ENCODE measurements at places on chromosomes 2 and 18. TPM values are rescaled to one million over a fixed set of nuclear protein-coding genes. Genes with fewer than 3 reads are reported as not detected.
A peak's percentile ranks its signal among the peaks of the same experiment; 100 is the strongest.

Gene TMEM182
- 3.7 TPM for total RNA-seq

Gene AQP12B
- not detected for total RNA-seq

DNA sequence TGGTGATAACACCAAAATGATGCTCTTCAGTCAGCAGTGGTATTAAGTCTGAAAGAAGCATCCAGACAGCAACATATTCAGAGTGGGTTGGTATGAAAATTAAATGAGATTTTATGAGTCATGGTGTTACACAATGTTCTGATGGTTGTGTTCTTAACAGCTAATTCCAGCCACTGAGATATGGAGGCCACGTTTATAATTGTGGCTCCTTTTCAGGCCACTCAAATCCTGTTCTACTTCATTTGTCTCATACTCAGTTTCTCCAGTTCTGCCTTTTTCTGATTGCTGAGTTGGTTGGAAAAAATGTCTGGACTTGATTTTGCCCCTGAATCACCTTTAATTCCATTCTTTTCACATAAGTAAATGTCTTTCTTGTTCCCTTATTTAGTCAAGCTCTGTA, 162.7 kb upstream of the COL3A1 start:
- no peaks in the 10 kb centered on the region for H3K27me3 ChIP-seq
- no peaks in the 10 kb centered on the region for H3K4me1 ChIP-seq
- no peak for DNase-seq
- H3K4me3 ChIP-seq: no peak overlapping the region

- H3K27me3 ChIP-seq: no peaks in the 10 kb centered on the region
- H3K27ac ChIP-seq: peak overlapping the region; percentile 65
- H3K4me1 ChIP-seq: peaks cover 45% of the 10 kb centered on the region
Measured at GRCh38 chr18:42078711-42079110, 123.7 kb downstream of the PIK3C3 start.

DNA sequence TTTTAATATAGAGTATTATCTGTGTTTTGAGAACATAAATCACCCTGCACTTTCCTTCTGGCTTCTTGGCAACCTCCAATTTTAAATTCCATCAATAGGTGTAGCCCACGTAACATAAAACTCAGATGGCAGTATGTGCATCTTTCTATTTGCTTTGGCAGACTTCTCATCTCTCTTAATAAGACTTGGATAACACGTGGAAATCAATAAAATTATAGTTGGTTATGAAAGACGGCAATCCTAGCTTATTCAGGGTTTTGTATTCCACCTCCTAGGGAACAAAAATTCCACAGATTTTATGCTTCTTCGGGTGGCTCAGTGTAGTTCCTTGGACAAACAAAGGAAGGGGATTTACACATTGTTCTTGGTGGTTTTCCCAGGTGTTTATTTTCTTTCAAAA, 299.3 kb downstream of the RND3 start:
- no peaks in the 10 kb centered on the region for H3K4me1 ChIP-seq
- H3K27me3 ChIP-seq: no peaks in the 10 kb centered on the region
- H3K36me3 ChIP-seq: no peaks in the 10 kb centered on the region
- H3K4me3 ChIP-seq: no peak overlapping the region

DNA sequence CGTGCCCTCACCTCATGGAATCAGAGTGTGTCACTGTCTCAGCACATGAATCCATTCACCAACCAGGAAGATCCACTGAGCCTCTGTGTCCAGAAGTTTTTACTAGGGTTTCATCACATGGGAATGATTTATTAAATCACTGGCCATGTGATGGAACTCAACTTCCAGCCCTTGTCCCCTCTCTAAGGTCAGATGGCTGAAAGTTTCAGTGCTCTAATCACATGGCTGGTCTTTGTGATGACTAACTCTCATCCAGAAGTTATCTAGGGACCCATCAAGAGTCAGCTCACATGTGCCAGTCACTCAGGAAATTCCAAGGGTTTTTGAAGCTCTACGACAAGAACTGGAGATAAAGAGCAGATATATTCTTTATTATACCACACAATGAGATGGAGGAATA, 140.5 kb upstream of the GYPC start:
- H3K27ac ChIP-seq: no peak overlapping the region
- no peaks in the 10 kb centered on the region for H3K36me3 ChIP-seq
- H3K4me1 ChIP-seq: no peaks in the 10 kb centered on the region
- H3K27me3 ChIP-seq: peaks cover 4% of the 10 kb centered on the region

GRCh38 chr2:224333726-224334482, 68.0 kb downstream of the FAM124B start:
- H3K4me3 ChIP-seq: no peak overlapping the region
- no peak for DNase-seq
- H3K4me1 ChIP-seq: no peaks in the 10 kb centered on the region
- no peaks in the 10 kb centered on the region for H3K36me3 ChIP-seq
- H3K27ac ChIP-seq: no peak overlapping the region

DNA sequence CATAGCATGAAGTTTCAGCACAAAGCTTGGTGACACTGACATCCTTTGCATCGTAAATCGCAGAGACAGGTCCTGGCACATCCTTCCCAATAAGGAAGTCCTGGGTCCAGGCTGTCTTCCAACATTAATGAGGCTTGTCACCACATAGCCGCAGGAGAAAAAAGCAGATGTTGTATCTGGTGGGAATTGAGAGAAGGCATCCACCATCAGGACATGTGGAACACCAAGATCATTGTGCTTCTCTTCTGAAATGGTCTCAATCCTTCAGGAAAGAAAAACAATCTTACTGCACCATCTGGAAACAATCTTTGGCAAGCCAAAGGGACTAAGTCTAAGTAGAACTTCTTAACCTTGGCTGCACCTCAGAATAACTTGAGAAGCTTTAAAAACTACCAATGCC, 119.0 kb upstream of the ARHGAP28 start:
- no peaks in the 10 kb centered on the region for H3K27me3 ChIP-seq
- no peak overlapping the region for H3K4me3 ChIP-seq
- H3K36me3 ChIP-seq: no peaks in the 10 kb centered on the region
- DNase-seq: no peak

DNA sequence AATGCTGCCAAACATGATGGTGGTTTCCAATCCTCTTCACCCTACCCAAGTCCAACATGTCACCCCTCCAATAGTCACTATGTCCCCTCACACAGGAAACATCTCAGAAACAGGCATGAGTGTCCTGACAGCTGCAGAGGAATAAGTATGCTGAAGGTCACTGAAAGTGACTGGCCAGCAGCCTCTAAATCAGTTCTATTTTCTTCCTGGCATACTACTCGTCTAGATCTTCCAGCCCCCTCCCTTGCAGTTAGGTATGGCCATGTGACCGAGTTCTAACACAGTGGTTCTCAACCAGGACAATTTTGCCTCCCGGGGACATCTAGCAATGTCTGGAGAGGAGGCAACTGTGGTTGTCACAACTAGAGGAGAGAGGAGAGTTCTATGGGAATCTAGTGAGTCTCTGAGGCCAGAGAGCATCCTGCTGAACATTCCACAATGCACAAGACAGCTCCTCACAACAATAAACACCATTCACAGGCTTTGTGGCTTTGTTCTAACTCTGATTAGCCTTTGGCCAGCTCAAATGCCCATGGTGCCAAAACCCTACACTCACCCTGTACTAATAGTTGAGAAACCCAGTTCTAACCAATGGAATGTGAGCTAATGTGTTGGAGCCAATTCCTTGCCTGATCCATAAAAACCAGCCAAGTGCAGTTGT, 12.6 kb upstream of the ID2 start:
- no peak for DNase-seq
- peaks cover 16% of the 10 kb centered on the region for H3K27me3 ChIP-seq
- no peak overlapping the region for H3K4me3 ChIP-seq

GRCh38 chr18:55658598-55658997, 70.6 kb upstream of the TCF4 start:
- H3K4me1 ChIP-seq: no peaks in the 10 kb centered on the region
- no peak overlapping the region for H3K27ac ChIP-seq
- H3K27me3 ChIP-seq: no peaks in the 10 kb centered on the region
- no peak for DNase-seq
- H3K4me3 ChIP-seq: no peak overlapping the region

DNA sequence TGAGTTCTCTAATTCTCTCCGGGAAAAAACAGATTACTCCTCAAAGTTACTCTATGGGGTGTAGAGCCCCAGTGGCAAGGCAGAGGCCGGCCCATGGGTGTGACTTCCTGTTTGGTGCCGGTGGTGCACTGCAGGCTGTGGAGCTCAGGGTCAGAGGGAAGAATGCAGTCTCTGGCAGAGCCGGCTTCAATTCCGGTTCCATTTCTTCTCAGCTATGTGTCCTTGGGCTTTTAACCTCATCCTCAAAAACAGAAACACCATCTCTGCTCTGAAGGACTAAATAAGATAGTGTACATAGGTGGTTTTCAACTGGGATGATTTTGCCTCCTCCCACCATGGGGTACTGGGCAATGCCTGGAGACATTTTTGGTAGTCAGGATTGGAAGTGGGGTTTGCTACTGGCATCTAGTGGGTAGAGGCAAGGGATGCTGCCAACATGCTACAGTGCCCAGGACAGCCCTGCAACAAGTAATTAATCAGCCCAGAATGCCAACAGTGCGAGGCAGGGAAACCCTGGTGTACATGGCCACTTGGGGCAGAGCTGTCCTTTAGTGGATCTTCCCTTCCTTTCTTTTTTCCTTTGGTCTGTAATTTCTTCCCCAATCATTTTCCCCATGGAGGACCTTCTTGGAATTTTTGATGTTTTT, 81.2 kb downstream of the INSIG2 start:
- peaks cover 2% of the 10 kb centered on the region for H3K36me3 ChIP-seq
- no peaks in the 10 kb centered on the region for H3K4me1 ChIP-seq
- no peak overlapping the region for H3K4me3 ChIP-seq
- H3K27me3 ChIP-seq: peaks cover 12% of the 10 kb centered on the region

DNA sequence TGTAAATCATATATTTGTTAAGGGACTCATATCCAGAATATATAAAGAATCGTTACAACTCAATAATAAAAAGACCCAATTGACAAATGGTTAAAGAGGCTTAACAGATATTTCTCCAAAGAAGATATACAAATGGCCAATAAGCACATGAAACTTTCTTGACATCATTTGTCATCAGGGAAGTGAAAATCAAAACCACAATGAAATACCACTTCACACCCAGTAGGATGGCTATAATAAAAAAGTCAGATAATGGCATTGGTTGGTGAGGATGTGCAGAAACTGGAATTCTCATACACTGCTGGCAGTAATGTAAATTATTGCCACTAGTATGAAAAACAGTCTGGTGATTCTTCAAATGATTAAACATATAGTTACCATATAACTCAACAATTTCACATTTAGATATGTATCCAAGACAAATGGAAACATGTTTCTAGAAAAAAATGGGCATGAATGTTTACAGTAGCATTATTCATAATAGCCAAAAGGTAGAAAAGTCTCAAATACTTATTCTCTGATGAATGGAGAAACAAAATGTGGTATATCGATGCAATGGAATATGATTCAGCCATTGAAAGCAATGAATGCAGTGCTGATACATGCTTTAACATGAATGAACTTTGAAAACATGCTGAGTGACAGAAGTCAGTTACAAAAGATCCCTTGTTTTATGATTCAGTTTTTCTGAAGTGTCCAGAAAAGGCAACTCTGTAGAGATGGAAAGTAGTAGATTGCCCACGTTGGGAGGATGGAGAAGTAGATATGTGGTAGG, 304.6 kb upstream of the ZEB2 start:
- DNase-seq: no peak
- no peaks in the 10 kb centered on the region for H3K4me1 ChIP-seq
- H3K4me3 ChIP-seq: no peak overlapping the region

All from activated CD8-positive, alpha-beta memory T cell treated with anti-CD3 and anti-CD28 coated beads, Interleukin-2, amount 10 ng/mL, durations not matched to agents 7 days and 5 days (primary cell).